ENCODE measurements at places on chromosomes 13 and 19. TPM values are rescaled to one million over a fixed set of nuclear protein-coding genes. Genes with fewer than 3 reads are reported as not detected.

DNA sequence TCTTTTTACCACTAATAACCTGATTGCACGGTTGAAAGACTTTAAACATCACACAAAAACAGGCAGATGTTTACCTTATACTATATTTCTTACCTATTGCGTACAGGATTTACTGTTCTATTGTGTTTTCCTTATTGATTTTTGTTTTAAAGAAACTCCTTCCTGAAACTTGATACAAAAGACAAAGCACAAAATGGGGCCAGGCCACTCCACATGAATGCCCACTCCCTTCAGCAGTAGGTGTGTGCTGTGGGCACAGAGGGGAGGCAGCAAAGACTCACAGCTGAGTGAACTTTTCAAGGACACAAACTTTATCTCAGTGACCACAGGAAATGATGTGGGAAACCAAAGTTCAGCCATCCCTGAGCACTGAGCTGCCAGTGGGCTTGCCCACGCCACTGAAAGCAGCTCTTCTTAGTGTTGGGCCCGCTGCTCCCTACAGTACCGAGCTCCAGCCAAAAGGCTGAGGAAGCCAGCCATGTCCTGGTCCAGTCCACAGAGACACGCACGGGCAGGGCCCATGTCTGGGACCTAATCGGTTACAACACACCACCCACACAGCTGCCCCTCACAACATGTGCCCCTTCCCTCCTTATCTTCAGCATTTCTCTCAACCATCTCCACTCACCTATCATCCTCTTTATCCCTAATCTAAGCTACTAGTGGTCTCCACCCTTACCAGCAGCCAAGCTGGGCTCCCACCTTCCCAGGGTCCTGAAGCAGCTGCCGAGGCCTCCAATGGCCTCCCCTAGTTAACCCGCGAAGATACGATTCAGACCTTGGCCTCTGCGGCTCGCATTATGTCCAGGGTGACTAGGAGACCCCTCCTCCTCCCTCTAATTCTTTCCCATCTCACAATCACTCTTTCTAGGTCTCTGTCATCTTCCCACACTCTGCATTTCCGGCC, 39.5 kb downstream of the ATP7B start:
- H3K4me3 ChIP-seq: no peak overlapping the region
- H3K4me1 ChIP-seq: no peaks in the 10 kb centered on the region
- no peak overlapping the region for H3K27ac ChIP-seq
- no peak for DNase-seq
- H3K27me3 ChIP-seq: no peaks in the 10 kb centered on the region
- H3K36me3 ChIP-seq: peaks cover 6% of the 10 kb centered on the region

MEF2B gene
- 1.2 TPM for total RNA-seq

DNA sequence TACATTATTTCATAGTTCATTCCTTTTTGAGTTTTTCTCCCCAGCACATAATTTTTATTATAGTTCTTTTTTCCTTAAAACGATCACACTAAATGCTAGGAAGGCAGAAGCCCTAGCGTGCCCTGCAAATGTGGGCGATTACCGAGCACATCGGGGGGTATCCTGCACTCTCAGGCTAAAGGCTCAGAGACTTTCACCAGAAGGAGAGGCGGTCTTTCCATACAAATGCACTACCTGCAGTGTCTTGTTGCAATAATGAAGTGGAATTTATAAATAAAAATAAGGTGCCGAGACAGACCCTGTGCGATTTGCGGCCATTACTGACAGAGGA, 29.3 kb upstream of the SPACA7 start:
- no peak overlapping the region for H3K27ac ChIP-seq
- no peaks in the 10 kb centered on the region for H3K4me1 ChIP-seq
- peak; percentile 85 for DNase-seq

DNA sequence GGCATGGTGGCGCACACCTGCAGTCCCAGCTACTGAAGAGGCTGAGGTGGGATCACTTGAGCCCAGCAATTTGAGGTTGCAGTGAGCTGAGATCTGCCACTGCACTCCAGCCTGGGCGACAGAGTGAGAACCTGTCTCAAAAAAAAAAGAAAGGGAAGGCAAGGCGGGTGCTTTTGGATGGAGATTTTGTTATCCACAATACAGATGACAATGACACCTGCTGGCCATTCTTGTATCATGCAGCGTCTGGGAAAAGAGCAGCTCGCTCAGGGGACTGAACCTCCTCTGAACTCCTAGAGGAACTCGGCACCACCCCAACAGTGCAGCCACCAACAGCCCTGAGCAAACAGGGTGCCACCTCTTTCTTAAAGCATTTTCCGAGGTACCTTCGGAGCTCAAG, 22.8 kb downstream of the HAUS8 start:
- no peaks in the 10 kb centered on the region for H3K4me1 ChIP-seq
- no peak overlapping the region for H3K4me3 ChIP-seq
- H3K27me3 ChIP-seq: no peaks in the 10 kb centered on the region
- peak; percentile 87 for DNase-seq

DNA sequence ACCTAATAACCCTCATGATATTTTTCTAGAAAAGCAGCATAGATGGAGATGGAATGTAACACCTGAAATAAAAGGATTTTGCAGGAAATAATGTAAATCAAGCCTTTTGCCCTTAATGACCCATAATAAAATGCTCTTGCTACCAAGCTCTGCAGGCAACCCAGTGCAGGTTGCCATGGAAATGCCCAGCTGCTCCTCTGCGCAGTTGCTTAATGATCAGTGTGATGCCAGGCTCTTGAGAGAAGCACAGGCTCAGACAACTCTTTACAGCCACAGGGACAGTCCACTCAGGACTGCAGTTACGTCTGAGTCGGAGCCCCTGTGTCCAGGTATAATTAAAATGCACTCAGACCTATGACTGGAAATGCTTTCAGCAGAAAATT, 165.5 kb downstream of the LACC1 start:
- H3K36me3 ChIP-seq: no peaks in the 10 kb centered on the region
- no peaks in the 10 kb centered on the region for H3K27me3 ChIP-seq
- DNase-seq: no peak
- H3K4me3 ChIP-seq: no peak overlapping the region
- H3K27ac ChIP-seq: peak overlapping the region; percentile 1
- peaks cover 4% of the 10 kb centered on the region for H3K4me1 ChIP-seq

ZNF135 gene
- total RNA-seq: 12.0 TPM

DNA sequence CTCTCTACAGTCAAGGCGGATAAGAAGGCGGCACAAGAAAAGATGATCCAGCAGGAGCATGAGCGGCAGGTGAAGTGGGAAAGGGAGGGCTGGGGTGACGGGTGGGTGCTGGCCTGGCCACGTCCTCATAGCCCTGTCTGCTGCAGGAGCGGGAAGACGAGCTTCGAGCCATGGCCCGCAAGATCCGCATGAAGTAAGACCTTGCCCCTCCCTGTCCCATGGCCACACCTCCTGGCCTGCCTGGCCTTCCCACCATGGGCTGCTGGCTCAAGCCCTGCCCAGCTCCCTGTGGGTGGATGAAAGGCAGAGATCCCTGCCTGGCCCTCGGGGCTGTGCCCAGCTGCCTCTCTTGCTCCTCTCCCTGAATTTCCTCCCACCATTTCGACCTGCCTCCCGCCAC, 7.2 kb downstream of the ZNF296 start:
- no peak overlapping the region for H3K27ac ChIP-seq
- no peak overlapping the region for H3K4me3 ChIP-seq

DNA sequence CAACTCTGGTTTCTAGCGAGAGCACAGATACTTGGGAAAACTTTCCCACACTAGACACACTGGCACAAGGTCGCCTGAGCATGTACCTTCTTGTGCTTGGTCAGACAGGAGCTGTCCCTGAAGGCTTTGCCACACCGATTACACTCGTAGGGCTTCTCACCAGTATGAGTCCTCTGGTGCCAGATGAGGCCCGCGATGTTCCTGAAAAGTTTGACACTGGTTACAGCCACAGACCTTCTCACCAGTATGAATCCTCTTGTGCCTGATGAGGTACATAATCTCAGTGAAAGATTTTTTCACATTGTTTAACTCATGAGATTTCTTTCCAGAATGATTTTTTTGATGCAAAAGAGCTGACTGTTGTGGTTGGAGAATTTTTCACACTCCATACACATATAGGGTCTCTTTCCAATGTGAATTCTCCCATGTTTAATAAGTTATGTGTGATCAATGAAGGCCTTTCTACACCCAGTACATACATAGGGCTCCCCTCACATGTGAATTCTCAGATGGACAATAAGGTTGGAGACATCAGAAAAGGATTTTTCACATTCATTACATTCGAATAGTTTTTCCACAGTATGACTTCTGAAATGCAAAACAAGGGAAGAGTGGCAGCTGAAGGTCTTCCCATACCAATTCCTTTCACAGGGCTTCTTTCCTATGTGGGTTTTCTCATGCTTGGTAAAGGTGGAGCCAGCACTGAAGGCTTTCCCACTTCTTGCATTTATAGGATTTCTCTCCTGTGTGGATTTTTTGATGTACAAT, 9.9 kb upstream of the ZSCAN18 start:
- H3K4me1 ChIP-seq: no peaks in the 10 kb centered on the region
- no peaks in the 10 kb centered on the region for H3K27me3 ChIP-seq
- peak overlapping the region; percentile 18 for H3K4me3 ChIP-seq
- no peak for DNase-seq
- no peaks in the 10 kb centered on the region for H3K36me3 ChIP-seq
- H3K27ac ChIP-seq: no peak overlapping the region

Data from endodermal cell (in vitro differentiated cells).